GM12878 (cell line): ENCODE measurements at places on chromosomes 3 and 15. TPM values are rescaled to one million over a fixed set of nuclear protein-coding genes. Genes with fewer than 3 reads are reported as not detected.
A peak's percentile ranks its signal among the peaks of the same experiment; 100 is the strongest.

KBTBD13 gene
- polyA plus RNA-seq, result not detected in 2 replicates

SLC24A5 gene
- not detected in 2 replicates for polyA plus RNA-seq

CFAP161 gene
- polyA plus RNA-seq, result not detected in 2 replicates

GPR171 gene
- not detected in 2 replicates for polyA plus RNA-seq

RLBP1 gene
- 0.11 TPM in 1 of 2 replicates, not detected in the other for polyA plus RNA-seq

DNA sequence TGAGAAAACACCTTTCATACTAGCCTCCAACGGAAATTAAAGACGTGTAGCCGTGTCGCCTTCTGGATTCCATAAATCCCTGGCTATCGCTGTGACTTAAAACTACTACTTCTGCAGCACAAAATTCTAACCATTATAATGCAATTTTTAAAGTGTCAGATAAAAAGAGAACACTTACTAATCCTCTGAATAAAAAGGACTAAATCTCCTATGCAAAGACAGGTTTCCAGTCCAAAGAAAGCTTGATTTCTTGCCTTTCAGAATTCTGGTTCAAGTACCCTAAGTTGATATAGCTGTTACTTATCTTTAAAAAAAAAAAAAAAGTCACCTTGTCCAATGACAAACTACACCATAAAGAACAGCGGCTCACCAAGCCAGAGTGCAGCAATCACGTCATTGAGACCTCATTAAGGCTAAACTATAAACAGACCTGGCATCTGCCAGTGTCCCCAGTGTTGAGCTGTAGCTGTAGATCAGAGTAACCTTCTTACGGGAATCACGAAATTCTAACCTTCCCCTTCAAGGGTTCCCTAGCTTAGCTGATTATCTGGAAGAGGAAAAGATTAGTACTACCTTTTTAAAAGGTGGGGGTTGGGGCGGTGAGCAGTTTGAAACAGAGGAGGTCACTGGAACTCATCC is 2.2 kb downstream of the ABCC5 start:
- H3K4me3 ChIP-seq, result no peak overlapping the region
- H3K27ac ChIP-seq, result no peak overlapping the region
- H3K27me3 ChIP-seq, result no peaks in the 10 kb centered on the region
- no peaks in the 10 kb centered on the region for H3K36me3 ChIP-seq
- H3K4me1 ChIP-seq, result peaks cover 6% of the 10 kb centered on the region

GRCh38 chr15:71316911-71317310 is 201.6 kb downstream of the THSD4 start:
- no peaks in the 10 kb centered on the region for H3K36me3 ChIP-seq
- no peak for DNase-seq
- no peak overlapping the region for H3K27ac ChIP-seq
- H3K4me1 ChIP-seq, result no peaks in the 10 kb centered on the region
- H3K27me3 ChIP-seq, result no peaks in the 10 kb centered on the region

DNA sequence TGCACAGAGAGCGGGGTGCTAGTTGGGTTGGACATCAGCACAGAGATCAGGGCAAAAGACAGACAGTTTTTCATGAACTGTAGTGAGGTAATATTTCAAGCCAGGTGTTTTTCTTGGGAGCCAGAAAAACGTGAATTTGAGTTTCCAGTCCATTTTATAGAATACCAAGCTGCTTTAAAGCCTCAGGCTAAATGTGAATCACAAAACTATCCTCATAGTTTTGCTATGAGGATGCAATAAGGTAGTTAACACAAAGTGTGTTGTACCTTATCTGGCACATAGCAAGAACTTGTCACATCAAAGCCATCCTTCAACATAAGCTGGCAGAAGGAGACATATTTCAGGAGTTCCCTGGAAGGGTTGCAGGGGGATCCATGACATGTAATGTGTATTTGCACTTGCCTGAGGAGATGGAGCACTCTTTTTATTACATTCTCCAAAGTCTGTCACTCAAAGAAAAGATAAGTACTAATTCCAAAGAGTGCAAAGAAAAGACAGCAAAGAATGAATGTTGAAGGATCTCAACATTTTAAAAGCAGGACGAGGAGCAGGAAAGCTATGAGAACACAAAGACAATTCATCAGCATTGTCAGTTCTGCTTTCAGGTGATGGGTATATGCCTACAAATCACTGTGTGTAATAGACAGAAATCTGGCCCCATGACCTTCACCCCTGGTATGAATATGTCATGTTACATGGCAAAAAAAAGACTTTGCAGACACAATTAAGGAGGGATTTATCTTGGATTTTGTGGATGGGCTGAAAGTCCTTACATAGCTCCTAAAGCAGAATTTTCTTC is 1046.4 kb downstream of the NTRK3 start:
- no peak overlapping the region for H3K4me3 ChIP-seq
- no peaks in the 10 kb centered on the region for H3K4me1 ChIP-seq
- no peaks in the 10 kb centered on the region for H3K27me3 ChIP-seq
- no peaks in the 10 kb centered on the region for H3K36me3 ChIP-seq
- no peak overlapping the region for H3K27ac ChIP-seq

DNA sequence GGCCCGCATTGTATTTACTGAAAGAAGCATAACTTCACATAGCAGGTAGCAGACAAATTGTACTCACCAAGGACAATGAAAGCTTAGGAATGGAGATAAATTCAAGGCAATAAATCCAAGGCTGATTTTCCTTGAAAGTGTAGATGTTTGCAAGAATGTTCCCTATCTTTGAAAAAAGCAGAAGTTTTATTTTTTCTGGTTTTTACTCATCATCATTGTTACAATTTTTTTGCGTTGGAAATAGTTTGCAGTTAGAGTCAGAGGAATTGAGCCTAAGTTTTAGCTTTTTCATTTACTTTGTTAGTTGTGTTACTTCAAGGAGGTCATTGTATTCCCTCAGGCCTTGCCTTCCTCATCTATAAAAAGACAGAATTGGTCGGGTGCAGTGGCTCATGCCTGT is 213.9 kb upstream of the TBL1XR1 start:
- no peak overlapping the region for H3K4me3 ChIP-seq
- H3K36me3 ChIP-seq, result no peaks in the 10 kb centered on the region

GRCh38 chr3:165725296-165725695 is 111.9 kb downstream of the BCHE start:
- no peaks in the 10 kb centered on the region for H3K4me1 ChIP-seq
- no peaks in the 10 kb centered on the region for H3K36me3 ChIP-seq
- DNase-seq, result no peak
- H3K27me3 ChIP-seq, result no peaks in the 10 kb centered on the region
- no peak overlapping the region for H3K27ac ChIP-seq
- no peak overlapping the region for H3K4me3 ChIP-seq

DNA sequence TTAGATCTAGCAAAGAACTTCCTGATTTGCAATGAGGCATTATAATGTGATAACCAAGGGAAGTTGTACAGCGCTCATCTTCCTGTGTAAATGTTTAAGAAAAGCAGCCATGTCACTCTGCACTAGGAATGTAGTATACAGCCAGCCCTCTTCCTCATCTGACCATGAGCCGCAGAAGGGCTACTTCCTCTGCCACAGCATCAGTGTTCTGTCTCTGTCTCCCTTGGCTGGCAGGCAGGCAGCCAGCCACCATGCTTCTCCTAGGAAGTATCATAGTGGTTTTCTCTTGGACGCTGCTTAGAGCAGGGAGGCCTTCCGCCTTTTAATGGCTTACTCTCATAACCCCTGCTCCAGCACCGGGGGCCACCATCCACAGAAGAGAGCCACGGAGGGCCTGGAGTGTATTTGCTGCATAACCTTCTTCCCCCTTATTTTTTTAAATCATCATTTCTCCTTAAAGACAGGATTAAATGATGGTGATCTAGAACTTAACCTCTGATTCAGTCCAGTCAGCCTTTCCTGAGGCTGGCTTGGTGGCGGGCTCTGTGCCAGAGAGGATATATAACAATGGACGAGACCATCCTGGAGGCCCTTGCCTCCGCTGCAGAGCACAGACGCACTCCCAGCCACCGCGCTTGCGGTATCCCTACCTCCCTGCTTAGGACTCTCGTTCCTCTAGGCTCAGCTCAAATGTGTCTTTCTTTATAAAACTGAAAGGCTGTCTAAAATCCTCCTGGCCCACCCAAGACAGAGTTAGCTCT is 57.3 kb upstream of the PLXNA1 start:
- H3K4me3 ChIP-seq, result no peak overlapping the region
- no peaks in the 10 kb centered on the region for H3K27me3 ChIP-seq
- H3K4me1 ChIP-seq, result no peaks in the 10 kb centered on the region
- no peaks in the 10 kb centered on the region for H3K36me3 ChIP-seq
- H3K27ac ChIP-seq, result no peak overlapping the region

GRCh38 chr3:99108508-99108907 is 207.0 kb upstream of the DCBLD2 start:
- H3K4me3 ChIP-seq, result no peak overlapping the region
- H3K27ac ChIP-seq, result no peak overlapping the region
- H3K27me3 ChIP-seq, result no peaks in the 10 kb centered on the region
- H3K36me3 ChIP-seq, result no peaks in the 10 kb centered on the region
- DNase-seq, result no peak
- no peaks in the 10 kb centered on the region for H3K4me1 ChIP-seq

DNA sequence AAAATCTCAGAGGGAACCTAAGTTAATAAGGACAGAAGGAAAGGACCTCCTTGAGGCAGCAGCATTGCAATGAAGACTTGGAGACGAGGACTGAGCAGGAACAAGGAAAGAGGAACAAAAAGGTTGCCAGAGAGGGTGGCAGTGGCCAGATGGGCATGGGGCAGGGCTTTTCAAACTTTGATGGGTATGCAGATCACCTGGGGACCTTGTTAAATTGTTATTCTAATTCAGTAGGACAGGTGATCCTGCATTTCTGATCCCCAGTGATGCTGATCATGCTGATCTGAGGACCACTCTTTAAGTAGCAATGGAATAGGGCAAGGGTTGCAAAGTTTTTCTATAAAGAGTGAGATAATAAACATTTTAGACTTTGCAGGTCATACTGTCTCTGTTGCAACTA is 11.1 kb downstream of the COL6A6 start:
- no peak for DNase-seq
- no peaks in the 10 kb centered on the region for H3K36me3 ChIP-seq
- H3K27ac ChIP-seq, result no peak overlapping the region
- no peak overlapping the region for H3K4me3 ChIP-seq
- no peaks in the 10 kb centered on the region for H3K4me1 ChIP-seq
- no peaks in the 10 kb centered on the region; the same call in 1 of the 2 replicates for H3K27me3 ChIP-seq

- no peak overlapping the region for H3K27ac ChIP-seq
- H3K27me3 ChIP-seq, result no peaks in the 10 kb centered on the region; the same call in 1 of the 2 replicates
- no peaks in the 10 kb centered on the region; the same call in 1 of the 2 replicates for H3K4me1 ChIP-seq
- no peak for DNase-seq
- no peak overlapping the region for H3K4me3 ChIP-seq
- no peaks in the 10 kb centered on the region for H3K36me3 ChIP-seq
Measured at GRCh38 chr3:27637346-27637995, 84.7 kb downstream of the EOMES start.

DNA sequence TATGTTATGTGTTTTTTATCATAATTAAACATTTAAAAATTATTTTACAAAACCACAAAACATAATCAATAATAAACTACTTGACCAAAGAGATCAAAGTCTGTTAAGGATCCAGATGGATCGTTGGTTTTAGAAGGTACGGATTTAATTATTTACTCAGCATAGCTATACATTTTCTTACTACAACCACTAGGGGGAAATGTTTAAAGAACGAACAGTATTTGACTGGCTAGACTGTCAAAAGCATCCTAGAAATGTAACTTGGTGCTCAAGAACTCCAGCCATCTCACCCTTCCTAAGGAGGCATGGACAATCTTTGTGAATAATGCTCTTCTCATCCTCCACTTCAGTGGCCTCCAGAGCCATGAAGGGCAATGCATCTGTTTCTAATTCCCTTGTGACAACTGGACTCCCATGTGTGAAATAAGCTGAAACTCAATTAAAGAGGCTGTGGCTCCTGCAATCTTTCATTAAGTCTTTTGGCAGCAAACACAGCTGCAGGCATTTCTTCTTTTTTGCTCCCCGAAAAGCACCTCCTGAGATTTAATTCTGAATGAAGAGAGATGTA is 94.7 kb upstream of the TUSC7 start:
- no peak overlapping the region for H3K27ac ChIP-seq
- no peak overlapping the region for H3K4me3 ChIP-seq
- H3K36me3 ChIP-seq, result no peaks in the 10 kb centered on the region

DNA sequence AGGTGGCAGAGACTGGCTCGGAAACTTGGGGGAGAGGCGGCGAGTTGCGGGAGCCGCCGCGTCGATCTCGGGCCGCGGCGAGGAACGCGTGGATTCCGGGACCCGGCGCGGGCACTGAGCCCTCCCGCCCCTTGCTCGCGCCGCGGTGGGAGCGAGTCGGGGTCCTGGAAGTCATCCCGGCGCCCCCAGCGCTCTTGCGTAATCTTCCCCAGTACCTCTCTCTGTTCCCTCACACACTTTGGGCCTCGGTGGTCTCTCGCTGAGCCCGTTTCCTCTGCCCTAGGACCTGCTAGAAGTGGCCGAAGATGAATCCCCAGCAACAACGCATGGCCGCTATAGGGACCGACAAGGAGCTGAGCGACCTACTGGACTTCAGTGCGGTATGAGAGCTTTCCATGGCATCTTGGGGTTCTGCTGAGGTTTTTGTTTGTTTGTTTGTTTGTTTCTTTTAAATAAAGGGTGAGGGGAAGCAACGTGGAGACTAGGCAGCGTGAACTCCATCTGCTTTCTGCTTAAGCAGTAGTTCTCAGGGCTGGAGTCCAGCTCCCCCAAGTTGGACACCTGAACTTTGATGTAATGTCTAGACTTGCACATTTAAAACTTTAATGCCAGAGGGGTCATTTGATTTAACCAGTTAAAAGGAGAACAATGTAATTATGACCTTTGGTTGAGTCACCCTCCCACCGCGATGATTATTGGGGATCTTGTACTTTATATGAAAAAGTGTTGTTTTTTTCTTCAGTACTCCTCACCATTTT is 1.3 kb downstream of the TCF12 start:
- peak overlapping the region; percentile 86 for H3K4me3 ChIP-seq
- H3K27me3 ChIP-seq, result no peaks in the 10 kb centered on the region
- H3K4me1 ChIP-seq, result peaks cover 3% of the 10 kb centered on the region

- DNase-seq, result no peak
- H3K27ac ChIP-seq, result no peak overlapping the region
- peaks cover 17% of the 10 kb centered on the region for H3K4me1 ChIP-seq
- H3K4me3 ChIP-seq, result no peak overlapping the region
- H3K36me3 ChIP-seq, result no peaks in the 10 kb centered on the region
Measured at GRCh38 chr3:23666818-23667217, 138.9 kb upstream of the UBE2E1 start.

DNA sequence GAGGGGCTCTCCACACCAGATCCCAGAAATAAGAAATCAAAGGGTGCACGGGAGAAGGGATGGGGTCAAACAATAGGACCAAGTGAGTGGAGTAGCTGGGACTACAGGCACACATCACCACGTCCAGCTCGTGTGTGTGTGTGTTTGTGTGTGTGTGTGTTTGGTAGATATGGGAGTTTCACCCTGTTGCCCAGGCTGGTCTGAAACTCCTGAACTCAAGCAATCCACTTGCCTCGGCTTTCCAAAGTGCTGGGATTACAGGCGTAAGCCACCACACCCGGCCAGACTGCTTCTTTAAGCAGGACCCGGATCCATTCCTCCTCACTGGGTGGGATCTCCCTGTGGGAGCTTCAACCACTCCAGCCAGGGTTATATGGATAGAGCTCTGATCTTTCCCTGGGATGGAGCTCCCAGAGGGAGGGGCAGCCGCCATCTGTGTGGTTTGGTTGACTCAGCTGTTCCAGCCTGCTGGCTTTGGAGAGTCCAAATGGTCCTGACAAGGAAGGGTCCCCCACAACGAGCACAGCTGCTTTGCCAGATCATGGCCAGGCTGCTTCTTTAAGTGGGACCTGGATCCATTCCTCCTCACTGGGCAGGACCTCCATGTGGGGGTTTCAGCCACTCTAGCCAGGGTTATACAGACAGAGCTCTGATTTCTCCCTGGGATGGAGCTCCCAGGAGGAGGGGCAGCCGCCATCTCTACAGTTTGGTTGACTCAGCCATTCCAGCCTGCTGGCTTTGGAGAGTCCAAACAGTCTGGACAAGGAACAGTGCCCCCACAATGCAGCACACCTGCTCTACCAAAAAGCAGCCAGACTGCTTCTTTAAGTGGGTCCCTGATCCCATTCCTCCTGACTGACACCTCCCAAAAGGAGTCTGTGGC is 9.1 kb upstream of the AVEN start:
- no peaks in the 10 kb centered on the region for H3K27me3 ChIP-seq
- no peaks in the 10 kb centered on the region for H3K4me1 ChIP-seq
- no peak overlapping the region for H3K4me3 ChIP-seq
- no peak overlapping the region for H3K27ac ChIP-seq
- no peak for DNase-seq
